Cardiac septum (tissue), 1 donor: ENCODE measurements at places on chromosomes 13 and 19.

- no peak for DNase-seq
Observed at GRCh38 chr13:113359571-113359970, 4.4 kb downstream of the GRTP1 start.

GRCh38 chr19:31263328-31263727 is 85.9 kb downstream of the TSHZ3 start:
- peak; percentile 39 for DNase-seq

DNA sequence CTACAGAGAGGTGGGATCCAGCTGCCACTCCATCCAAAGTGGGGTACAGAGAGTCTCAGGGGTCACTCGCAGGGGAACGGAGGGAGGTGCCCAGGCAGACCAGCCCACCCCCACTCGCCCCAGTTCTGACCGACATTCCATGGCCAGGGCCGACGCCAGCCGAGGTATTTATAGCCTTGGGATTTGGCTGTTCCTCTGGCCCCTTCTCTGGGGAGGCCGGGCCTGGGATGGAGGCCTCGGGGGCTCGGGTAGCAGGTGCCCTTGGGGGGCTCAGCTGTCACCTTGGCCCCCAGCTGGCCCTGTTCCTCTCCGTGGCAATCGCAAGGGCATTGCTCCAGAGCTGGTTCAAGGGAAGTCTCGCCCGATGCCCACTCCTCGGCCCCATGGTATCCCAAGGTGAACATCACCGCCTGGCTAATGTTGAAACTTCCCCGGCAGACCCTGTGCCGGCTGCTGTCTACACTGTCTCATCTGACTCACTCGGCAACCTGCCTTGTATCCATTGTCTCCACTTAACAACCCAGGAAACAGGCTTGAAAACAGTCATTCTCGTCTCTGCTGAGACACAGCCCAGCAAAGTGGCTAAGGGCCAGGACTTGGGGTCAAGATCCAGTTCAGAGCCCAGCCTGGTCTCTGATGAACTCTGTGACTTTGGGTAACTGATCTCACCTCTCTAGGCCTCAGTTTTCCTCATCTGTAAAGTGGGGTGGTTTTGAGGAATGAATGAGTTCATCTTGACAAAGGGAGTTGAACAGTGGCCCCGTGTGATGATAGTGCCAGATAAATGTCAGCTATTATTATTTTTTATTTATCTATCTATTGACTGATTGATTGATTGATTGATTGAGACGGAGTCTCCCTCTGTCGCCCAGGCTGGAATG is 9.7 kb downstream of the PRKACA start:
- peak; percentile 87 for DNase-seq

GRCh38 chr19:38204096-38204495 is 19.9 kb downstream of the DPF1 start:
- no peak for DNase-seq

GRCh38 chr13:74101436-74101835 is 32.8 kb downstream of the KLF12 start:
- no peak for DNase-seq

DNA sequence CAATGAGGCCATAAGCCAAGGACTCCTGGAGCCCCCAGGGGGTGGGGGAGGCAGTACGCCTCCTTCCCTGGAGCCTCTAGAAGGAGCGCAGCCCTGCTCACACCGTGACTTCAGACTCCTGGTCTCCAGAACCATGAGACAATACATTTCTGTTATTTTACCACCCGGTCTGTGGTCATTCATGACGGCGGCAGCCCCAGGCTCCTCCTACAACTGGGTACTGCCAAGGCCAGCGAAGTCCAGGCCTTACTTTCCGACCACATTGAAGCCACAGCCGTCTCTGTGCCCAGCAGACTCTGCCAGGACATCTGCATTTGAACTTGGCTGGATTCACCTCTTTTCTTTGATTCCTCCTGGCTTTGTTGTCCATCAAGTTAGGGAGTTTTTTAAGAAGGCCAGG is 10.5 kb downstream of the GNG7 start:
- no peak for DNase-seq

DNA sequence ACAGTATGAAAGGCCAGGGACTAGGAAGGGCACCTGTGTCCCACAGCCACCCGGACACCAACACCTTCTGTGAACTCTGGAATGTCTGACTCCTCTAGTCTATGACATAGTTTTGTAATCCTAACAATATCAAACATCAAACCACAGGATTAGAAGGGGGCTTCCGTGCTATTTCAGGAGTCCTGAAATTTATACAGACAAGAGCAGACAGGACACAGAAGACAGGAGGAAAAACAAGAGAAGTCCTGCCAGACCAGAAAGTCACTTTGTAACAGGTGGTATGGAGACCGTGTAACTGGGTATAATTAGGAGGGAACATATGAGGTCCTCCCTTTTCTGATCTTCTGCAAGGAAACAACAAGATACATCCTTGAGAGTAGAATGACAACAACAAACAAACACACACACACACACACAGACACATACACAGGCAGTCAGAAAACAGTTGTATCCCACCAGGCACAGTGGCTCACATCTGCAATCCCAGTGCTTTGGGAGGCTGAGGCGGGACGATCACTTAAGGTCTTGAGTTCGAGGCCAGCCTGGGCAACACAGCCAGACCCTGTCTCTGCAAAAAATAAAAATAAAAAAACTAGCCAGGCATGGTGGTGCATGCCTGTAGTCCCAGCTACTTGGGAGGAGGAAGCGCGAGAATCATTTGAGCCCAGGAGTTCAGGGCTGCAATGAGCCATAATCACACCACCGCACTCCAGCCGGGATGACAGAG is 13.1 kb downstream of the INSR start:
- DNase-seq = no peak

DNA sequence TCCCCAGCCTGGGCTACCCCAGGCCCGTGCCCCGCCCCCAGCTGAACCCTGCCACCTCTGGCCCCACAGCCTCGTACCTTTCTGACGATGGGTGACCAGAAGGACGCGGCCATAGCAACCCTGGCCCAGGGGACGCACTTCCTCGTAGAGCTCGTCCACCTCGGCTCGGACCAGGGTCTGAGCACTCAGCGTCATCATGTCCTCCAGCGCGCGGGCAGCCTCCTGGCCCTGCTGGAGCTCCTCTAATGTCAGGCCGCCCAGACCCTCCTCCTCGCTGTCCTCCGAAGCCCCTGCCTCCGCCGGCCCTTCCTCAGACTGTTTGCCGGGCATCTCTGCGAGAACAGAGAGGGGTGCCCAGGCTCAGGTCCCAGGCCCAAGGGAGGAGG is 975 bp downstream of the SBK2 start:
- DNase-seq = no peak

DNA sequence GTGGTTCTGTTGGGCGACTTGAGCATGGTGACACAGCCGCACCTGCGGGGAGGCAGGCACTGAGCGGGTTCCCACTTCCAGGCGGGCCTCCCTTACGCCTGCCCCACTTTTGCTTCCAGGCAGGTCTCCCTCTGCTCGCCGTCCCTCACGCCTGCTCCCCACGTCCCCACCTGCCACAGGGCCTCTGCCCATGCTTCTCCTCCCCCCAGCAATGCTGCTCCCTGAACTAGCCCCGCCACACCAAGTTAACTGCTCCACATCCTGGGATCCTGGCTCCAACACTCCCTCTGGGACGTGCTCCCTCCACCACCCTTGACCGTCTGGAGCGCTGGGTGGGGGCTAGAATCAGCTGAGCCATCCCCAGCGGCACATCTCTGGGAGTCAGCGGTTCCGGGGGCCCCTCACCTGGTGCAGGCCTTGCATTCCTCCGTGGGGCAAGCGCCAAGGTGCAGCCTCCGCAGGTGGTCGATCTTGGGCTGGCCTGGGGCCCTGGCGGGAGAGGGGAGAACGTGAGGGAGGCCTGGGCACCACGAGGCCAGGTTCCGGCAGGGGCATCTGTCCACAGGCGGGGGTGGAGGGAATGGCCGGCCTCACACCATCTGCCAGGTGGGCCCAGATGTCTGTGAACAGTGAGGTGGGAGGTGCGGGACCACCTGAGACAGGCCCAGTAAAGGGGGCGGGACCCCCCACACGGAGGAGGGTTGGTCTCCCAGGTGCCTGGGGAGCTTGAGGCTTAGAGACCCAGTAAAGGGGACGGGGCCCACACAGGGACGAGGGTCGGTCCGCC is 9.2 kb downstream of the CFD start:
- no peak for DNase-seq

DNA sequence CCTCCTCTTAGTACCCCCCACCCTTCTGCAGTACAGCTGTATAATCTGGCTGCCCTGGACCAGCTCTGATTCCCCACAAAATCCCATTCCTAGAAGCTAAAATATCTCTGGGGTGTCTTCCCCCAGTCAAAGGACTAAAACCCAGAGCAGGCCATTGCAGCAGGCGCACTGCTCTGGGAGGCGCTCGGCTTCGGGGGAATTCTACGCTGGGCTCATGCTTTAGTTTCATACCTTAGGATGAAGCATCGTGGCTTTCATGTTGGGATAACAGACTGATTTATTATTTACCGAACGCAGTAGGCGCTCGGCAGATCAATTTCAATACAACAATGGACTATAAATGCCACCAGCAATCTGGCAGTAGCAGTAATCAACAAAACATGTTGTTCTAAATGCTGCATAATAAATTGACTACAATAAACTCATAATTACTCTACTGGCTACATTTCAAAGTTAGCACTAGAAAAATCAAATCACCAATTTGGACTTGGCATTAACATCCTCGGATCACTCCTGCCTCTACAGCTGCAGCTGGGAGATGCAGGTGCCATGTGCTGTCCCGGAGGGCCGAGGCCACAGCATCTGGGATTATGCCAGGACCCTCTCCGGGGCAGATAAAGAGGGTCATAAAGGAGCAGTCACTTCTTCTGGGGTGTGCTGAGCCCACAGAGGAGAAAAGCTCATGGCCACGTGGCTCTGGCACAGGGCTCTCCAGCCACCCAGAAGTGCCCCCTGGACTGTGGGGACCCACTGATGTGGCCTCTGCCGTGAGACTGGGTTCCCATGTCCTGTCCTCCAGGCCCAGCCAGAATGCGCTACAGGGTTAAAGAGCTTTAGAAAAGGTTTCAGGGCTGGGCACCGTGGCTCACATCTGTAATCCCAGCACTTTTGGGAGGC is 35.3 kb downstream of the CEBPG start:
- no peak for DNase-seq

GRCh38 chr19:23281663-23282276 is 31.6 kb upstream of the ZNF724 start:
- no peak for DNase-seq

GRCh38 chr19:3725640-3726310 is 17.6 kb downstream of the TJP3 start:
- no peak for DNase-seq

DNA sequence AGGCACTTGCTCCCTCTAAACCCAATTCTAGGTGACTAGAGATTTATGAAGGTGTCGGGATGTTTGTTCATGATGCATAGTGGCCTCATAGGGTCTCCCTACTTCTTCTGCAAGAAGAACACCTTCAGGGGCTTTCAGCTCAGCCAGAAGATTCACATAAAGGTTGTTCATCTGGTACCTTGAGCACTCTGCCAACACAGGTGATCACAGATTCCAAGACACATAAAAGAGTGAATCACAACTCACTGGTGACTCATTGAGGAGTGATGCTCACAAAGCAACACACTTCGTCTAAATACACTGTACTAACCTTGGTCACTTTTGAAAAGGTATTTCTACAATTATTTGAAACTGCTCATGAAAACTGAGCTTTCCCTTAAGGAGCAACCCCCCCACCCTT is 6.8 kb upstream of the ZNF324 start:
- no peak for DNase-seq

DNA sequence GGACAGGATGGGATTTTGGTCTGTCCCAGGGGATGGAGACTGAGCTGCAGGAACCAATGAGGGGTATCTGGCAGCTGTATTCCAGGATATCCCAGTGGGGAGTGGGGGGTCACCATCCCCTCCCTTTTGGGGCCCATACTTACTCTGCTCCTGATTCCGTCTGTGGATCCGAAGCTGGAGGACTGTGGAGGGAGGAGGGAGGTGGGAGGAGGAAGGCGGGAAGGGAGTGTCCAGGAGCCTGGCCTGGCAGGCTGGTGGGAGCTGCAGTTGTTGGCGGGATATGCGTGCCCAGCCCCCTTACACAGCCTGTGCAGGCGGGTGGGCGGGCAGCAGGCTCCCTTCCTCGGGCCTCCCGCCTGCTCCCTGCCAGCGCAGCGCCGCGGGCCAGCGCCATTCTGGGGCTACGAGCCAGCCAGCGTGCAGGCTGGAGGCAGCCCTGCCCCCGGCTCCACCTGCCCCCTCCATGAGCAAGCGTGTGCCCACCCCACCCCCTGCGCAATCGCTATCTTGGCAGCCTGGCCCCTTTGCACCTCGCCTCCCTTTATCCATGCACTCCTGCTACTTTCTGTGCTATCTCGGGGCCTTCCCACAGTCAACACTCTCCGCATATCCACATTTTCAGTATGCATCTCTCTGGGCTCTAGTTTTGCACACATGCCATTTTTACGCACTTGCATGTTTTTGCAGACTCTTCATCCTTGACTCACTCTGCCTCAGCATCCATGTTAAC is 2.8 kb downstream of the MAMSTR start:
- no peak for DNase-seq

- DNase-seq = no peak
Observed at GRCh38 chr19:35240327-35240726, 8.5 kb upstream of the LSR start.

GRCh38 chr13:83221813-83222241 is 660.4 kb downstream of the SLITRK1 start:
- DNase-seq = no peak

- DNase-seq = no peak
Observed at GRCh38 chr19:48248081-48248833, 7.5 kb downstream of the CARD8 start.

- no peak for DNase-seq
Observed at GRCh38 chr13:112686364-112686763, 3.5 kb upstream of the ATP11A start.

- no peak for DNase-seq
Observed at GRCh38 chr19:34173193-34173956, 1.1 kb downstream of the LSM14A start.

GRCh38 chr13:34943436-34944273 is 1.6 kb downstream of the NBEA start:
- DNase-seq = no peak

- DNase-seq = no peak
Observed at GRCh38 chr13:62544928-62545327, 1129.3 kb upstream of the PCDH20 start.

DNA sequence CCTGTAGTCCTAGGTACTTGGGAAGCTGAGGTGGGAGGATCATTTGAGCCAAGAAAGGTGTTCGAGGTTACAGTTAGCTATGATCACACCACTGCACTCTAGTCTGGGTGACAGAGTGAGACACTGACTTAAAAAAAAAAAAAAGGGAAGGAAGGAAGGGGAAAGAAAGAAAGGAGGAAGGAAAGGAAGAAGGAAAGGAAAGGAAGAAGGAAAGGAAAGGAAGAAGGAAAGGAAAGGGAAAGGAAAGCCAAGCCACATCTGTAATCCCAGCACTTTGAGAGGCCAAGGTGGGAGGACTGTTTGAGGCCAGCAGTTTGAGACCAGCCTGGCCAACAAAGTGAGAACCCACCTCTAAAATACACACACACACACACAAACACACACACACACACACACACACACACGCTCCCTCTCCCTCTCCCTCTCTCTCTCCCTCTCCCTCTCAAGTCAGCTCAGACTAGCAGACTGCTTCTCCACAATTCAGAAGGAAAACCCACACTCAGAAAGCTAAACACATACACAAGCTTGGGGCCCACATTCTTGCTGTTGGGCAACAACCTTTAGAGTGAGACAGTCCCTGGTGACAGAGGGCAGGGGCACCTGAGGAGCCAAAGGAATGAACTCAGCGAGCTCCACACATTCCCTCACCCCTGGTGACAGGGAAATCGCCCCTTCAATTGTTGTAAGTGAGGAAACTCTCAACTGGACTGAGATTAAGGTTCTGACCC is 2.7 kb downstream of the ZNF709 start:
- no peak for DNase-seq

GRCh38 chr13:112066624-112067004 is 335 bp upstream of the SOX1 start:
- DNase-seq = no peak
